ENCODE measurements at places on chromosomes 3 and 15.

- DNase-seq: no peak
These were observed 879 bp upstream of the SEC13 start for GRCh38 chr3:10321630-10322351.

DNA sequence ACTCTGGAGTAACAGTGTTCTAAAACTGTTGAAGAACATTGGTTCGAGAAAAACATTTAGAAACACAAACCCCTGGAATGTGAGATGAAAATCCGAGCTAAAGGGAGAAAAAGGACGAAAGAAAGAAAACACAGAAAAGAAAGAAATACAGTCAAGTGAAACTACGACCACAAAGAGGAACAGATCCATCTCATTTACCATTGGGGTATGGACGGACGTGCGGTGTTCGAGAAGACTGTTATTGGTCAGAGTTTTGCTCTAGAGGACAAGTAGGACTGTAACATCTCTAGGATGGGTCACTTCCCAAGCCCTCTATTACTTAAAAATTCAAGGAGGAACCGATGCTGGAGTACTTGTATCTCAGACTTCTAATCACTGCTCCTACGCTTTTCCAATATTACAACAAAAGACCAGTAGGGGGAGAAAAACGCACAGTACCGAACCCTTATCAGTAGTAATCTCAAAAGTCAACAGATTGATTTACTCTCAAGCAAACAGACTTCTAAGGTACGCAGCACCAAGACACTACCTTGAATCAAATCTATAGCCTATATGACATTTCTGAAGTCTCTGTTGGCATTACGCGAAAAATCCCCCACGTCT, 1.1 kb upstream of the PIK3CA start:
- no peak for DNase-seq

DNA sequence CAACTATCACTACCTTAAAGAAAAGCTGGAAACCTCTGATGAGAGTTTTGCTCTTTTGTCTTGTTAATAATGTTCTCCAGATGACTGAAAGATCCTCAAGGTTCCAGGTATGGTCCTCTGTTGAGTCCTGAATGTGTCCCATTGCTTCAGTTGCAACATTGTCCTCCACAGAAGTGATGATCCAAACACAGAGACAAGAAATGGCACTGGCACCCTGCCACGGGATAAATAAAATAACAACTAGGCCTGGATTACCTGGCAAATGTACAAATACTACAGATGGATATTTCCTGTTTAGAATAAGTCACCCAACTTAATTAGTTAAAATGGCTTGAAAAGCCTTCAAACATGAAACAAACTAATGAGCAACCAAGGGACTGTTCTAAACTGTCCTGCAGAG, 58.3 kb downstream of the EIF3J start:
- no peak for DNase-seq

GRCh38 chr15:70524470-70524869, 238.9 kb downstream of the UACA start:
- no peak for DNase-seq

DNA sequence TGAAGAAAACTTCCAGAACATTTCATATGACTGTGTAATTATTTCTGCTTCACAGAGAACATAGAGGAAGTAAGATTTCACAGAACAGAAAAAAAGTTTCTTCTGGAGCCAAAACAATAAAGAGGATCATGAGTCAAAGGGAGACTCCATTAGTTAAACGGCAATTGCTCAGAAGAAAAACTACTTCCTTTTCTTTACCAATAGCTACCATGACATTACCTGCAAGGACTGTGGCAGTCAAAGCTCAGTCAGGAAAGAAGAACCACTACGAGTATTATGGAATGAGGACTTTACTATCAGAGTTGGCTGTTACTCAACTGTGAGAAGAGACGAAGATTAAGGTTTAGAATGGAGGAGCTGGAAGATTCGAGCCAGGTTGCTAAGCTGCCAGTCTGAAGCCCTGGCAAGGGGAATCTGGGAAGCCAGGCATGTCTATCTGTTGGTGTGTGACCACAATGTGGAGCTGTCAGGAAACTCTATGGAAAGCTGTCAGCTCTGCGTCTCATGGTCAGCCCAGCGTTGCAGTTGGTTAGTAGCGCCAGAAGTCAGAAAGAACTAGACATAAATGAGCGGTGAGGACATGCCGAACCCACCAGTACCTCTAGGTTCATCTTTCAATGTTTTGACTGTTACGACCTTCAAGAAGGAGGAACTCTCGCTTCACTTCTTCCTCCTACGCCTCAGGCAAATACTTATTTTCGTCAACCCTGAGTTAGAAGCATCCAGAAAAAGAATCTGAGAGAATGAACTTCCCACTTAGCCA, 604.3 kb downstream of the FGF12 start:
- DNase-seq: no peak

GRCh38 chr3:29859726-29860270, 578.9 kb downstream of the RBMS3 start:
- DNase-seq: no peak

GRCh38 chr3:56952061-56952460, 108.4 kb upstream of the SPATA12 start:
- DNase-seq: no peak

DNA sequence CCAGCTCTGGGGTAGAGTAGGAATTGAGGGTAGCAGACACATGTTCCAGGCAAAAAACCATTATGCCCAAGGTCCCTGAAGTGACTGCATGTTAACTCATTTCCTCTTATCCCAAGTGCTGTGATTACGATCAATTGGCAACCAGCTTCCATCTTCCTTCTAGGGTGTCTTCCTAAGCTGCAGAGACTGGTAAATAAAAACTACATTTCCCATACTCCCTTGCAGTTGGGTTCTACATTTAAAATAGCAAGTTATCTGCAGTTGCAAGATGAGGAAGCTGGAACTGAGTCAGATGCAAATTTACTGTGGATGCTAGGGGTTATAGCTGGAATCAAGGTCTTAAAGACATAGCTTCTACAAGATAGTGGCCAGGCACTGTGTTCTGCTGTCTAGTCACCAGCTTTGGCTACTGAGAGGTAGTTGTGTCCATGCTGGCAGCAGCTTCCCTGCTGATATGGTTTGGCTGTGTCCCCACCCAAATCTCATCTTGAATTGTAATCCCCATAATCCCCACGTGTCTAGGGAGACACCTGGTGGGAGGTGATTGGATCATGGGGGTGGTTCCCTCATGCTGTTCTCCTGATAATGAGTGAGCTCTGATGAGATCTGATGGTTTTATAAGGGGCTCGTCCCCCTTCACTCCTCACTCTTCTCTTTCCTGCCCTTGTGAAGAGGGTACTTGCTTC, 51.3 kb upstream of the FBN1 start:
- no peak for DNase-seq

DNA sequence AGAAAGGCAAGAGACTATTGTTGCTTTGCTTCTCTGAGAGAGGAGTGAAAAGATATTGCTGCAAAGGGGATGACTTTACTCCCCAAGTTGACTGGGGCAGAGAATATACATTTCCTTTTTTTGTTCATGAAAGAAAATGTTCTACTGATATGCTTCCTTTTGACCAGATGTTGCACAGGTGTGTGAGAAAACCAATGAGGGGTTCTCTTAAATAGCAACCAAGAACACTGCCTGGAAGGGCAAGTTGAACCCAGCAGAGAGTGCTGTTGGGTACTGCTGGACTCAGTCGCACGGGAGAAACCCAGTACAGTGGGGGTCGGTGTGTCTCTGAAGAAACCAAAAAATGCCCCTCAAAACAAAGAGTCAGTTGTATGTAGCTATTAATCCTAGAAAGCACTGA, 101.2 kb downstream of the CHST2 start:
- no peak for DNase-seq

GRCh38 chr15:40984964-40985363, 31.7 kb downstream of the CHAC1 start:
- no peak for DNase-seq

GRCh38 chr3:134332344-134332743, 41.9 kb downstream of the AMOTL2 start:
- DNase-seq: no peak

Measured in retinal pigment epithelial cell (primary cell).